ENCODE measurements at places on chromosomes 5 and 9. TPM values are rescaled to one million over a fixed set of nuclear protein-coding genes. Genes with fewer than 3 reads are reported as not detected.
A peak's percentile ranks its signal among the peaks of the same experiment; 100 is the strongest.

DNA sequence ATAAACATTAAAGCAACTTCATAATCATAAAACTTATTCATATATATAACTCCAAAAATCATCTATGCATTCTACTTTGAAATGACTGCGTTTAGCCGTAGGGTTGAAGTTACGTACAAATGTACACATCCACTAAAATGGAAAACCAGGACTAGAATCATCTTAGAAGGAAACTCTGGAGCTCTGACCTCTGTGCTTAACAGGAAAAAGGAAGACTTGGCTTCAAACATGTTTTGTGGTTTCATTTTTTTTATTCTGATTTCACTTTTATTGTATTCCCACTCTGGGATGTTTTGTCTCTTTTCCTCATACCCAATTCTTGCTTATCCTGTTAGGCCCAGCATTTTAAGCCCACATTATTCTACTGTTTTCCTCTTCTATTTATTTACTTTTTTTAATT, 44.9 kb downstream of the GRAMD2B start:
- no peak for DNase-seq

- no peak for DNase-seq
These were observed 28.1 kb downstream of the SMARCA2 start for GRCh38 chr9:2043243-2043642.

DNA sequence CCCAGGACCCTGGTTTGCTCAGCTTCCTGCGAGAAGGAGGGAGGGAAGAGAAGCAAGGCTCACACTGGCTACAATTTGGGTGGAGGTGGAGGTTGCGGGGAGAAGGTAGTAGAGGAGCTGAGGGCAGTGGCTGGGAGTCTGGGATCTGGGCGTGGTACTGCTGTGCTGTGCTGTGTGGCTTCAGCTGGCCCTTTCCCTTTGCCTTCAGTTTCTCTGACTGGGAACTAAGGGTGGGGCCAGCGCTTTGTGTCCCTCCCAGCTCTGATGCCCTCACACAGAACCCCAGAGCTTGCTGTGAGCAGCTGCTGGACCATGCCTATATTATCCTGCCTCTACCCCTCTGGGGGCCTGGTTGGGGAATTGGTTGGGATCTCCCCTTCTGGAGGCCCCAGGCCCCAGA, 60.9 kb downstream of the RGS3 start:
- no peak for DNase-seq

- no peak for DNase-seq
These were observed 287.4 kb upstream of the ARRDC3 start for GRCh38 chr5:91670563-91670962.

DNA sequence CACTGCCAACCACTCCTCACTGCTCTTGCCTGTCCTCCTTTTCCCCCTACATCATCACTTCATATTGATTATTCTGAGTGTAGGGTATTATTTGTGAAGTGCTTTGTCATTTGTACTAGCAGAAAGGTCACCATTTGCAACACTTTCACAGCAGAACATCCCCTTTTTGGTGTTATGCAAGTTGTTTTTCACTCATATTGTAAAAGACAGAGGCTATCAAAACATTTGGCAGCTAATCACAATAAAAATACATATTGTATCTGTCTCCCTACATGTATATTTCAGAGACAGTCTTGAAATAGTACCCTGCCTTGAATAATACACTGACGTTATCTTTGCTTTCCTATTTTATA, 82.3 kb downstream of the ANXA1 start:
- no peak for DNase-seq

GRCh38 chr9:95574866-95575553, 58.2 kb upstream of the PTCH1 start:
- no peak for DNase-seq

GRCh38 chr5:73218552-73219171, 45.7 kb downstream of the TMEM174 start:
- no peak for DNase-seq

DNA sequence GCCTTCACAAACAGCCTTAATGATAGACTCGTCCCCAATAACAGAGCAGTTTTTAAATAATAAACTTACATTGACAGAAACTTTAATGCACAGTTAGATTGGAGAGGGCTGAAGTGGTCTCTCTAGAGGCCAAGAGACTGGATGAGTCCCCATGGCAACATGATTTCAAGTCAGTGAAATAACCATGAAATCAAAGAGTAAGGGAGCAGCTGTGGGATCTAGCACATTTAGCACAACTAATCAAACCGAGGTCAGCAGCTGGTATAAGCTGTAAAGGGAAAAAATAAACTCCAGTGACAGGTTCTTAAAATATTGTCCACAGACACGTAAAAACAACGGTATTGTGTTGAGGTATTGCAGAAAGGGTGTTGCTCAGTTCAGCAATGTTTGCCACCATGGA, 916.6 kb downstream of the DNAH5 start:
- no peak for DNase-seq

DNA sequence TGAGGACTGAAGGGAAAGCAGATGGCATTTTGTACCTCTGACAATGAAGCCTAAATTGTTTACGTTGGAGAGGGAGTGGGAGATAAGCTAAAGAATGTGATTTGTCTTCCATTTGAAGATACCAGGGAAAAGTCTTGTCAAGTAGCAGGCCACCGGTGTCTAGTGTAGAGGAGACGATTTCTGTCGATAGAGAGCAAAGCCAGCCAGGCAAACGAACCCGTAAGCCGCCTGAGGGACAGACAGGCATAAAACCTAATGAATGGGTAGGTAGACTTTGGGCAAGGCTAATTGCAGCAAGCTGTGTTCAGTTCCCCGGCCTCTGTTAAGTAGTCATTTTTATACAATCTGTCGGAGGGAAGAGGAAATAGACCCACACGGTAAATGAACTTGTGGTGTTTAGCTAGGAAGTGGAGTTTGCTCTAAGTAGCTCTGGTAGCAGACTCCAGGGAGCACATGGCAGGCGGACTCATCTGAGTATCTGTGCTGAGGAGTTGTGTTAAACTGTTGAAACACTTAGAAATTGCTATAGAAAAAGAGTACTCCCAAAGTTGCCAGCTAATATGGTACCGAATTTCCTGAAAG, 28.8 kb downstream of the SMARCA2 start:
- DNase-seq, result no peak

- DNase-seq, result no peak
These were observed 2.1 kb downstream of the CCDC192 start for GRCh38 chr5:127705120-127705892.

DNA sequence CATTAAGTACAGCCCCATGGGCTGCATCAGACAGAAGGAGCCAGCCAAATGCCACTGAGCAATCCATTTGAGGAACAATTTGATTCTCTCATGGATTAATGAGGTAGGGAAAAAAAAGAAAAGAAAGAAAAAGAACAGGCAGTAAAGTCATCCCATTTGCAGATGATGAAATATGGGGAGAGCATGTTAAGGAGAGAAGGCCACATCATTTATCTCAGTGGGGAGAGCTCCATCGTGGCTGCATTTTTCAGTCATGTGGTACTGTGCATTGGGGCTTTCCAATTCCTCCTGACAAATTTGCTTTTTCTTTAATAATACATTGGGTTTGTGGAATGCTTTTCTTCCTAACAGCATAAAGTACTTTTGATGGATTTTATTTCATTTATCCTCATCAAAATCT, 375.2 kb upstream of the TLE4 start:
- no peak for DNase-seq

DNA sequence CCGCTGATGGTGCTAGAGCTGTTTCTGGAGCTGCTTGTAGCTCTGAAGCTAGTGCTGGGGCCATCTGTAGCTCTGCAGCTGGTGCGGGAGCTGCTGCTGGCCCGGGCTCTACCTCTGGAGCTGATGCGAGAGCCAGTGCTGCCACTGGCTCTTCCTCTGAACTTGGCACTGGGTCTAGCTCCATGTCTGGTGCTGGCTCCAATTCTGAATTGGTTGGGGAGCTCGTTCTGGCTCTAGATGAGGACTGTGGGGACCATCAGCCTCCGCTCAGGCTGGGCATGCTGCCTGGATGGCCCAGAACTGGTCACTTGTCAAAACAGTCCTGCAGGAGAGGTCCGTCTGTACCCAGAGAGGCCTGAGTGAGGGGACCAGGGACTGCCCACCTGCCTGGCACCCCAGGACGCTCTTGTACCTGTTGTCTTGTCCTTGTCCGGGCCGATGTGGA, 21.5 kb downstream of the OBP2B start:
- DNase-seq, result no peak

- no peak for DNase-seq
These were observed 65.2 kb downstream of the TMC1 start for GRCh38 chr9:72586388-72587130.

GRCh38 chr5:10652606-10653005, 88.7 kb downstream of the ANKRD33B start:
- DNase-seq, result no peak

- DNase-seq, result peak; percentile 59
These were observed 53.9 kb upstream of the RNU6ATAC start for GRCh38 chr9:134218230-134218629.

DNA sequence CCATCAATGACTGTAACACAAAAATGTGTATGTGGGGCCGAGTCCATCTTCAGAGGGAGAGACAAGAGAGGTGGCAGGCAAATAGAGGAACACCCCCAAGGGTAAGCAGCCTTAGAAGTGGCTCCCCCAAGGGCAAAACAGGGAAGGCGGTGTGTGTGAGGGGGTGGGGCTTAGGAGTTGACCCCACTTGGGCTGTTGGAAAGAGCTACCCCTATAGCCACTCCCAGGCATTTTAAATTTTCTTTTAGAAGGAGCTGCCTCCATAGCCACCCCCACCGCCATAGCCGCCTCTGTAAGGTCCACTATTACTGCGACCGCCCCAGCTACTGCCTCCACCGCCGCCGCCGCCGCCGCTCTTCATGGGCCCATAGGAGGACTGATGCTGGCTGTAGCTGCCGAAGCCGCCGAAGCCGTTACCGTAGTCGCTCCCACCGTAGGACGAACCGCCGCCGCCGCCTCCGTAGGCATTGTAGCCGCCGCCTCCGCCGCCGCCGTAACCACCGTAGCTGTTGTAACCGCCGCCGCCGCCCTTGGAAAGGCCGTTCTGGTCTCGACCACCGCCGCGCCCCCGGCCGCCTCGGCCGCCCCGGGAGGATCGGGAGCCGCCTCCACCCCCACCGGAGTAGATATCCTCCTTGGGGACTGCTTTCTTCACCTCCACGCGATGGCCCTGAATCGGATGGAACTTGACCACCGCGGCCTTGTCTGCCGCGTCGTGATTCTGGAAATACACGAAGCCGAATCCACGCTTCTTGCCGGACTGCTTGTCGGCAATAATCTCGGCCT, 1.1 kb downstream of the HNRNPA0 start:
- peak; percentile 83 for DNase-seq

DNA sequence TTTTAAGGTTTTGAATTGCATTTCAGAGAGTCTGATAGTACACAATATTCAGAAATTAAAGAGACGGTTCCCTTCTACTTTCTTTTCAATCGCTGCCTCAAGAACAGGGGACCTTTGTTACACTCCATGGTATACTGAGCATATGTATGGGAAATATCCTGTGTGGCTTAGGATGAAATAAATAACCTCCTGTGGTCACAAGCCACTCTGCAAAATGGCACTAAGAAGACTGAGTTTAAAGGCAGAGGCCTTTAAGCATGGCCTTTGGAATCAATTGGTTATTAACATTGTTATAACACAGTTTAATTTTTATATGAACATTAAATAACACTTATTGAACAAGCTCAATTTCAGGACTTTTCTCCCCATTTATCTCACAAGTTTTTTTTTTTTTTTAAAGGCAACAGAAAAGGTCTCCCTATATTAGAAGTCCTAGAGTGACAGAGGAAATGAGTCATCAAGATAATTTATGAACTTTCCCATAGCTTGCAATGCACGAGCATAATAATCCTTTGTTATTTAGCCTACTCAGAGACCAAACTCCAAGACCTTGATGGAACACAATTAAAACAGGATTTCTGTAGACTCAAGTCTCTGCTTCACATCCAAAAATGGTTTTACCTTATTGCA, 341.9 kb downstream of the TMEM167A start:
- no peak for DNase-seq

CXCL14 gene
- total RNA-seq, result 0.21 TPM

IFNB1 gene
- total RNA-seq, result not detected

TNC gene
- total RNA-seq, result 64.1 TPM

SPATA31A1 gene
- not detected for total RNA-seq

SOHLH1 gene
- not detected for total RNA-seq

PRDM9 gene
- not detected for total RNA-seq

TMEM215 gene
- not detected for total RNA-seq

IFNA13 gene
- total RNA-seq, result not detected

ADRB2 gene
- total RNA-seq, result 0.54 TPM

LCN9 gene
- total RNA-seq, result 2.0 TPM

EGFL7 gene
- total RNA-seq, result 7.0 TPM

LCN10 gene
- total RNA-seq, result not detected

TAF11L10 gene
- not detected for total RNA-seq

PCSK5 gene
- 8.9 TPM for total RNA-seq
